Endothelial cell (in vitro differentiated cells): ENCODE measurements at places on chromosomes 12 and 14.

GRCh38 chr14:93426750-93427149 is 4.0 kb upstream of the UNC79 start:
- DNase-seq: no peak

GRCh38 chr12:4145990-4146859 is 127.3 kb upstream of the CCND2 start:
- DNase-seq: no peak

DNA sequence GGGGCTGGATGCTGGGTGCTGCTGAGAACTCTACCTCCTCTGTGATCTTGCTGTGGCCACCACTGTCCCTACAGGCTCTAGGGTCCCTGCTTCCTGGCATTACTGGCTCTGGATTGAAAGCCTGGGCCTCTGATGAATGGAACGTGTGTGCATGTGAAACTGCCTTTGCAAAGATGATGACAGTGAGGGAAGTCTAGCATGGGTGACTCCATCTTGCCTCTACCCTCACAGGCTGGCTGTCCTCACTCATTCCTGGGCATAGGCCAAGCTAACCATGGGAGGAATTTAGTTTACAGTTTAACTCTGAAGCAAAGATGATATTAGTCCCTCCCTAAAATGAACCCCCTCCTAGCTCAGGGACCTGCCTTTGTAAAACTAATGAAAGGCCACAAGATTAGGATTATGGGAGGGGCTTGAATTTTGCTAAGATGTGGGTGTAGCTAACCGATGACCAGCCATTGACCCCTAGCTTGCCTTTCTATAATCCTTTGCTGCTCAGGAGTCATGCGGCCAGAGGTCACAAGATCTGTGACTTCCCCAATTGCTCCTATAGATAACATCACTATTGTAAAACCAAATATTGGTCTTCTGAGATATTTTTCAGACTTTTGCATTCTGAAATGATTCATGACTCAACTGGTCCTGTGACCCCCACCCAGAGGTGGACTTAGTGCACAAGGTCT is 2.2 kb upstream of the C1S start:
- no peak for DNase-seq

- no peak for DNase-seq
These were observed 8.1 kb upstream of the CYP46A1 start for GRCh38 chr14:99675951-99676350.

GRCh38 chr14:47490353-47490752 is 185.1 kb downstream of the MDGA2 start:
- DNase-seq: no peak

GRCh38 chr12:70719672-70720420 is 82.6 kb upstream of the PTPRB start:
- DNase-seq: peak; percentile 74

DNA sequence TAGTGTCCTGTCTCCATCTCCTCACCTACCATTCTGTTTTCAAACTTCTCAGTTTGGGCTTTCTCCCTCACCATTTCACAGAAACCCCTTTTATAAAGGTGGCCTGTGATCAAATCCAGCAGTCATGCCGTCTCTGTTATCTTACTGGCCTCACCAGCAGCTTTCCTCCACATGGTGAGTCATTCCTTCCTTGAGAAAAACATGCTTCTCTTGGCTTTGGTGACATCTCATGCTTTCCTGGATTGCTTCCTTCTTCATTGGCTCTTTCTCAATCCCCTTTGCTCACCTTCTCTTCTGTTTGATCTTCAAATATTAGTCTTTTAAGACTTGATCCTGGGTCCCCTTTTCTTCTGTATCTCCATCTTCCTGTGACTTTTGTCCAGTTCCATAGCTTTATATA is 164.9 kb downstream of the ANO4 start:
- DNase-seq: no peak

DNA sequence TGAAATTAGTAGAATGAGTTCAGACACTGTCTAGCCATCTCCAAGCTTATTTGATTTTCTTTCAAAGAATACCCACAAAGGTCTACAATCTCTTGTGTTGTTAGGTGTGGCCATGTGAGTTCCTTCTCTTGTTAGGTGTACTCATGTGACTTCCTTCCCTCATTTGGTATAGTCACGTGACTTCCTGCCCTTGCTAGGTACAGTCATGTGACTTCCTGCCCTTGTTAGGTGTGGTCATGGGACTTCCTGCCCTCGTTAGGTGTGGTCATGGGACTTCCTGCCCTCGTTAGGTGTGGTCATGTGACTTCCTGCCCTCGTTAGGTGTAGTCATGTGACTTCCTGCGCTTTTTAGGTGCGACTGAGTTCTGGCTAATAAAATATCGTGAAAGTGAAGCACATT is 179.6 kb downstream of the TMX1 start:
- DNase-seq: no peak

DNA sequence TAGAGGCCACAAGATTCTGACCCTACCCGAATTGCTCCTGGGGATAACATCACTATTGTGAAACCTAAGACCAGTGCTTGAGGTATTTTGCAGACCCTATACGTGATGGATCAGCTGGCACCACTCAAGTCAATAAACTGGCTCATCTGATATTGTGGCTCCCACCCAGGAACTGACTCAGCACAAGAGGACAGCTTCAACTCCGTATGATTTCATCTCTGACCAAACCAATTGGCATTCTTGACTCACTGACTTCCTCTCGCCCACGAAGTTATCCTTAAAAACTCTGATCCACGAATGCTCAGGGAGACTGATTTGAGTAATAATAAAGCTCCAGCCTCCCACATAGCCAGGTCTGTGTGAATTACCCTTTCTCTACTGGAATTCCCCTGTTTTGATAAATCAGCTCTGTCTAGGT is 1036.1 kb upstream of the TMEM132C start:
- no peak for DNase-seq

DNA sequence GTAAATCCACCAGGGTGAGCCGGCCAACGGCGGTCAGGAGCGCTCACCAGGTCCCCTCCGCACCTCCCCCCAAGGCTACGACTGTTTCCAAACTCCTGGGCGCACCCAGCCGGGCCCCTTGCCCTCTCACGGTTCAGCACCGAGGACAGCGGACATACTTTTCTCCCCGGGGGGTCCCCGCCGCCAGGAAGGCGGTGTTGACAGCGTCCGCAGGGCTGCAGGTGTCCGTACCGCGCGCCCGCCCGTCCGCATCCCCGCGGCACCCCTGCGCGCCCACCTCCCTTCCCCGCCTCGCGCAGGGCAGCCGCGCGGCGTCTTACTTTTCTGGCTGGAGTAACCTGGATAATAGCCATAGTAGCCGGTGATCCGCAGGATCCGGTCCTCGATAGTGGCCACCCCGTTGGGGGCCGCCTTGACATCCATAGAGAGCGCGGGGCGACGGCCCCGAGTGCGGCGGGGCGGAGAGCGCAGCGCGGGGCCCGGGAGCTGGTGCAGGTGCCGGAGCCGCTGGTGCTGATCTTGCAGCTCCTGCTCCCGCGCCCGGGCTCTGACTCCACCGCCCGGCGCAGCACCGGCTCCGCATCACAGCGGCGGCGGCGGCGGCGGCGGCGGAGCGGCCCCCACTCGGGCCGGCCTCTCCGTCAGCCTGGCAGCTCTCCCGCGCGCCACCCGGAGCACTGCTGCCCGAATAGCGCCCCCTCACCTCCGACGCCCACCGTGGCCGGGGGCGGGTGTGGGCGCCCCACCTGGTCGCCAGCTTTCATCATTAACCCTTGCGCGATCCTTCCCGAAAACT is at the start of gene SLC35F4:
SLC35F4 (minus strand) TSS at position 690 of the 796 bp plus-strand sequence.
- DNase-seq: peak; percentile 60

- peak; percentile 28 for DNase-seq
These were observed 624 bp downstream of the RIN3 start for GRCh38 chr14:92513966-92514843.

GRCh38 chr12:124338876-124339603 is 44.1 kb downstream of the RFLNA start:
- DNase-seq: no peak

- DNase-seq: no peak
These were observed 113.3 kb upstream of the ATP2B1 start for GRCh38 chr12:89821896-89822295.

GRCh38 chr14:69773571-69774276 is 6.8 kb downstream of the SRSF5 start:
- no peak for DNase-seq

GRCh38 chr14:89282191-89282590 is 134.8 kb downstream of the FOXN3 start:
- DNase-seq: no peak

DNA sequence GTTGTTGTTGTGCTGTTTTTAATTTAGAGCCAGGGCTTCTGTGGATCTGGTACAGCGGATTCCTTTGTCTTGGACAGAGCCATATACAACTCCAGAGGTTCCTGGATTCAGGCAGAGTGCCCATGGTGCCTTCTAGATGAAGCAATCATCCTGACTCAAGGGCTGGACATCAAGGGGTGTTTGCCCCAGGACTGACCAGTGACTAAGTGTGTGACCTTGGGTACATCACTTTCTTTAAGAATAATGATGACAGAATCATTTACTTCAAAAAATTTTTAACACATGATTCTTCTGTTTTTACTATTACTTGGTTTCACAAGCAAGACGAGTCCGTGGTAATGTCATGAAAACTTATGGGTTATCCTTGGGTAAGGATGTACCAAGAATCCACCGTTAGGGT is 397.3 kb downstream of the ZFP36L1 start:
- DNase-seq: no peak

GRCh38 chr12:27183342-27183741 is 60.7 kb upstream of the STK38L start:
- no peak for DNase-seq

DNA sequence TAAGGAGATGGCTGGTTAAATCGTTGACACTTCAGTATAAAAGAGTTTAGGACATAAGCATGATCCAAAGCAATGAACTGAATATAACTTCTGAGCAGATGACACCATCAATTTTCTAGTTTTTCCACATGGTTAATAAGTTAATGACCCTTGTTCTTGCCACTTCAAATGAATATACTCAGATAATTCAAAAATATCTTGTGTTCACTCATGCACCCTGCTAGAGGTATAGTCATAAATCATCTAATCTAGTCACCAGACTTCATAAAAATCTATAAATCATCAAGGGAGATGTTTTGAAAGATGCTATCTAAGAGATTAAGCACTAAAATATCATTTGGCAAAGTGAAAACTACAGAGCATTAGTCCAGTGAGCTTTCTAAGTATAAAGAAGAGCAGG is 131.9 kb downstream of the MDGA2 start:
- no peak for DNase-seq

DNA sequence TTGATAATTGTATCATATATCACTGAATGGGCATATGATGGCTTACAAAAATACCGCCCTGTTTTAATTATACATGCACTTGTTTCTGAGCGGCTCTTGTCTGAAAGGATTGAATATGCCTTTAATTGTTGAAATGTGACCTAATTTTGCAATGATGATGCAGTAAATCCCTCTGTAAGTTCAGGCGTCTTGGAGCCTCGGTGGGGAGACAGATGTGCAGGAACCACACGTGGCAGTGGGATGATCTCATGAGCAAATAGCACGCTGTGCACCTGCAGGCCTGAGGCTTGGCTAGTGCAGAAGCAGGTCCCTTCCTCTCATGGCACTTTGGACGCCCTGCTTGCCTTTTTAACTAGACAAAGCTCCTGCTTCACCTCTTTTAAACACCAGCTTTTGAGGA is 49.3 kb upstream of the ASPG start:
- no peak for DNase-seq

DNA sequence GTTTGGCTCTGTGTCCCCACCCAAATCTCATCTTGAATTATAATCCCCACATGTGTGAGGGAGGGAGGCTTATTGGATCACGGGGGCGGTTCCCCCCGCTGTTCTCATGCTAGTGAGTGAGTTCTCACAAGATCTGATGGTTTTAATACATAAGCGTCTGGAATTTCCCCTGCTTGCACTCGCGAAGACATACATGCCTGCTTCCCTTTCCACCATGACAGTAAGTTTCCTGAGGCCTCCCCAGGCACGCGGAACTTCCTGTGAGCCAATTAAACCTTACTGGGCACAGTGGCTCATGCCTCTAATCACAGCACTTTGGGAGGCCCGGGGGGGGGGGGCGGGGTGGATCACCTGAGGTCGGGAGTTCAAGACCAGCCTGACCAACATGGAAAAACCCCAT is 60.8 kb downstream of the R3HDM2 start:
- DNase-seq: no peak

- DNase-seq: no peak
These were observed 206.0 kb upstream of the DCN start for GRCh38 chr12:91388573-91388972.

DNA sequence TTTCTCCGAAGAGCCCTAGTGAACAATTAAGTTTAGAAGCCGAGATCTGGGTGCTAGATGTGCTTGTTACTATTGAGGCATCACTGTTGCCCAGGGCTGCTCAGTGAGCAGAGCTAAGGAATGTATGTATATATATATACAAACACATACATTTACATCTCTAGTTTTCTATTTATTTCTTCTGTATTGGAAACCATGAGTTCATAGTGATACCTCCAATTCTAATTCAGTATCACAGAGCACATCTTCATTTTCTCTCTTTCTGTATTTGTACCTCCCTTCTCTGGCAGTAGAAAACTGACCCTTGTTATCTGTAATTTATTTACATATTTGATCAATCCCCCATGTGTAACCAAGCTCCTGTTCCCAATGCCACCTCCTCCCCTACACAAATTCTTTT is 40.7 kb upstream of the FUT8 start:
- DNase-seq: no peak

- DNase-seq: no peak
These were observed 297.9 kb downstream of the BCL11B start for GRCh38 chr14:98974113-98974512.

GRCh38 chr12:92961949-92962348 is 32.9 kb upstream of the EEA1 start:
- no peak for DNase-seq

- no peak for DNase-seq
These were observed 259.0 kb downstream of the CCDC59 start for GRCh38 chr12:82099216-82099615.

- DNase-seq: no peak
These were observed 25.6 kb downstream of the PXN start for GRCh38 chr12:120239776-120240494.

GRCh38 chr12:32047357-32048212 is 59.1 kb upstream of the BICD1 start:
- no peak for DNase-seq

- DNase-seq: no peak
These were observed 7.6 kb upstream of the LRTM2 start for GRCh38 chr12:1812650-1813302.

GRCh38 chr14:101838476-101838875 is 77.0 kb downstream of the PPP2R5C start:
- no peak for DNase-seq

- peak; percentile 11 for DNase-seq
These were observed 220.5 kb upstream of the ATXN7L3B start for GRCh38 chr12:74317078-74317601.

DNA sequence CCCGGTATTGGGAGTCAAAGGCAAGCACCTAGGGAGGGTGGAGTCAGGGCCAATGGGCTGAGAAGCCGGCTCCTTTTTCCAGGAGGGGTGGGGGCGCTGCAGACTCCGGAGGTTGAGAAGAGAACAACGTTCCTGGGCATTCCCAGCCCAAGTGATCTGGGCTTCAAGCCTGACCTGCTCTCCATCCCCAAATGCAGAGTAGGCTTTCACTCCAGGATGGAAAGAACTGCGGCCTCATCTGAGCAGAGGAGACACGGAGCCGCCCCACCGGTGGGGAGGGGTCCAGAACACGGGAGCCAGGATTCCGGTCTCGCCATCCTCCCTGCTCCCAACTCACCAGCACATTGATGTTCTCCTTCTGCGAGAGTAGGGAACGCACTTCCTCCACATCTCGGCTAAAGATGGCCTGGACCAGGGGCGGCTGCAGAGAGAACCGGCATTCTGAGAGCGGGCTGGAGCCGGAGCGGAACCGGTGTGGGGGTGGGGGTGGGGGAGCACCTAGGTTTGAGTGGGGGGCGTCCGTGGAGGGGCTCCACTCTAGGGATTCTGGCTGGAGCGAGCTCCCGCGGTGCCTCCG is 605 bp downstream of the ANKRD52 start:
- DNase-seq: peak; percentile 36
